ENCODE measurements at places on chromosomes 5 and 9.

DNA sequence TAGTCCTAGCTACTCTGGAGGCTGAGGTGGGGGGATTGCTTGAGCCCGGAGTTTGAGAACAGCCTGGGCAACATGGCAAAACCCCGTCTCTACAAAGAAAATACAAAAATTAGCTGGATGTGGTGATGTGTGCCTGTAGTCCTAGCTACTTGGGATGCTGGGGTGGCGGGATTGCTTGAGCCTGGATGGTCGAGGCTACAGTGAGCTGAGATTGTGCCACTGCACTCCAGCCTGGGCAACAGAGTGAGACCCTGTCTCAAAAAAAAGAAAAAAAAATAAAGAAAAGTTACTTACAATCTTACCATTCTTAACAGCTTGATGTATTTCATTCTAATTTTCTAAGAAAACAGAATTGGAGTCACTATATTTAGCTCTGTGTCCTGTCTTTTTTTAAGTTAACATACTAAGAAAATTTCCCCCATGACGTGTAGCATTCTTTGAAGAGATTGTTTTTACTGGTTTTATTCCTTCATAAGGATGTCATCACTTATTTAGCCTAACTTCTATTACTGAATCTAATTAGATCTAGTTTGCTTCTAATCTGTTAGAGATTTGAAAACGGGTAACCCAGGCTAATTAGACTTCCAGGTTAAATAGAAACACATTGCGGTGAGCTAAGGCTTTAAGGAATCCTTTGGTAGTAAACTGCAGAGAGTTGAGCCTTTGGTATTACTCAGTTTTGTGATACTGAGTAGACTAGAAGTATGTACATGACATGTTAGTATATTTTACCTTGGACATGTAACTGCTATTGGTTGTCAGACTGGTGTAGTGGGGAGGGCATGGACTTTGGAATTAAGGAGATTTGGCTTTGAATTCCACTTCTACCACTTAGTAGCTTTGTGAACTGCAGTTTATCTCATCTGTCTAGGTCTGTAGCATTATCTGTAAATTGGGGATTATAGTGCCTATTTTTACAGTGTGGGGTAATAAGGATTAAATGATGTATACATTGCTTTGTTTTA, 24.0 kb downstream of the HSPA4 start:
- no peak for DNase-seq

GRCh38 chr9:95736370-95736769, 139.1 kb upstream of the ERCC6L2 start:
- no peak for DNase-seq

- DNase-seq: no peak
Measured at GRCh38 chr5:157618191-157618765, 34.0 kb downstream of the SOX30 start.

- DNase-seq: no peak
Measured at GRCh38 chr5:135071311-135071710, 37.3 kb upstream of the PITX1 start.

DNA sequence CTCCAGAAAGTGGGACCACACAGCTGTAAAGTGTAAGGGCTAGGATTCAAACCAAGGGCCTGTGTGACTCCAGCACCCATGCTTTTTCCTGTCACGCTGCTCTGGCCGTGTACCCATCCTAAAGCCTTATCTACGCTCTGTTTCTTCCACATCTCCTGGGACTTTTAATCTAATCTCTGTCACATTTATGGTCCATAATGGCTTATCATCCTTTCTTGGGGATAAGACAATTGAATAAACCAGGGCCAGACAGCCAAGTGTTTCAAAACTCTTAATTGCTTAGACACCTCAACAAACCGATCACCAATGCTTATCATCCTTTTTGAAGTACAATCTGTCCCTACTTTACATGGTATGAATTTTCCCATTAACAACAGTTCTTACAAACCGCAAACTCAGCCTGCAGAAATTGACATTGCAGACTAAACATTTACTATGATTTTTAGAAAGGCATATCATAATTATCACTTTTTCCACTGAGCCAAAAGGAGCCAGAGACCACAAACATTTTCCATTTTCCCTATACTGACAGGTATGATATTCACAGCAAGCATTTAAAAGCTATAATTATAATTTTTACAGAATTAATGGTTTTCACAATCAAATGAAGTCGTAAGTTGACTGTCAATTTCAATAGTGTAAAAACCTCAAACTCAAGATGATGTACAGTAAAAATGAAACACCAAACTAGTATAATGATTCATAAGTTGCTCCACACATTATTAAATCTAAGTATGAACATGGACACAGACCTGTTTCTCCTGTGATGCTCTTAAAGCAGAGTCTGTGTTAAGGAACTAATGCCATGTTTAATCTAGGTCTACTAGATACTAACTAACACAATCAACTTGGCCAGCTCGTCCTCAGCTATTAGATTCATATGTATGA, 99.5 kb downstream of the FBXW11 start:
- DNase-seq: no peak

DNA sequence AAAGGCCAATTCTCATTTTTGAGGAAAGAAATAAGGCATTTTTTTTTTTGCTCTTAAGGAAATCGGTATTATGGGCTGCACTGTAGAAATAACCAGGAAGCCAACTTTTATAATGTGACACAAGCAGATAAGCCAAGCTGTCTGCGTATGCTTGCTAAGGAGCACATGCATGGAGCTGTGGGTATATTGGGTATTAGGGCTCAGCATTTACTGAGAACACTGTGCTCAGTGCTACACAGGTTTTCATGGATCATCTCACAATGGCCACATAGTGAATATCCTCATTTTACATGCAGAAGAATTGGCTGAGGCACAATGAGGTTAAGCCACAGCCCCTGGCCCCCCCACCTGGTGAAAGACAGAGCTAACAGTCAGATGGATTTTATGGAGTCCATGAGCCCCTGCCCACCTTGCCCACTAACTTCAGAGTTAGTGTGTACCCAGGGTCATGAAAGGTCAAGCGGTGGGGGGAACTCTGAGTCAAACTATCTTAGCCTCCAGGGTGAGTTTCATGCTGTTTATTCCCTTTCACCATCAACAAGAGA, 204.8 kb downstream of the SPATA31A6 start:
- DNase-seq: no peak

DNA sequence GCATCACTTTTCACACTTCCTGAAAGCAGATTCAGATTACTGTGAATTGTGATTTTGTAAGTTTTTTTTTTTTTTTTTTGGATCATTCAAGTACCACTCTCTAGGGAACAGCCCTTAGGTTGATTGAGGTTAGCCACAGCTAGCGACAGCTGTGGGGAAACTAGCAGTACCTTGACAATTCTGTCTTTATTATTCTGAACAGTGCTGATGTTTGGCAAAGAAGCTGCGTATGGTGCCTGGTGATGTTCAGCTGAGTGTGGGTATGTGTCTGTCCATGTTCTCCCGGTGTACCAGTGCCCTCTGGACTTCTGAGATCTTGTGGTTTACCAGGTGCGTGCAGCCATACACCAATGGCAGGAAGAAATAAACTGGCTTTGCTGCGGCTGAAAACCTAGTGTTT, 117.3 kb upstream of the PLPPR1 start:
- DNase-seq: no peak

- no peak for DNase-seq
Measured at GRCh38 chr5:130155345-130156011, 251.2 kb downstream of the CHSY3 start.

GRCh38 chr5:31393126-31393525, 138.8 kb downstream of the DROSHA start:
- no peak for DNase-seq

DNA sequence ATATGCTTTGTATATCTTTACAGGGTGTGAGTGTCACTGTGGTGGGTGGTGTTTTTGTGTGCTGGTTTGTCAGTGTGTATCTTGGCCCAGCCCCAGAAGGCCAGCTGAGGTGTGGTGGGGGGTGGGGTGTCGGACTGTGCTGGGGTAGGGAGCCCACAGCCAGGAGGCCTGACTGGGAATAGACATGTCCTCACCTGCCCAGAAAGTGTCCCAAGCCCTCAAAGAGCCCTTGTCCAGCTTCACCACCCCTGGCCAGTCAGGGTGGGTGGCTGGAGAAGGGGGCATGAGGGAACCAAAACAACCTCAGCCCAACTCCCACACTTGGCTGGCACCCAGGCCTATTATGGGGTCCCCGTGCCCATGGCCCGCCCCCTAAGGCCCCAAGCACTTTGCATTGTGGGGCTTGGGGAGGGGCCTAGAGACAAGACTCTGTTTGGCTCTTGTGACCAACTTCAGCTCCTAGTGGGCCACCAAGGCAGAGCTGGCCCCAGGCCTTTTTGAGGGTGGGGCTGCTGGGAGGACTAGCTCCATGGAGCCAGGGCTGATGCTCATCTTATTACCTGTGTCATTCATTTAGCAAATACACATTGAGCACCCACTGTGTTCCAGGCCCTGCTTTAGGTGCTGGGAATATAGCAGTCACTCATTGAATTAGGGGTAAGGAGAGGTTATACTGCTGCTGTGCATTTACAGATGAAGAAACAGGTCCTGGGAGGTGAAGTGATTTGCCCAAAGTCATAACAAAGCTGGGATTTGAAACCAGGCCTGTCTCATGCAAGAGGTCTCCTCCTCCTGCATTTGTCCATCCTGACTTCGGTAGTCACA, 56.2 kb upstream of the PSD2 start:
- no peak for DNase-seq

DNA sequence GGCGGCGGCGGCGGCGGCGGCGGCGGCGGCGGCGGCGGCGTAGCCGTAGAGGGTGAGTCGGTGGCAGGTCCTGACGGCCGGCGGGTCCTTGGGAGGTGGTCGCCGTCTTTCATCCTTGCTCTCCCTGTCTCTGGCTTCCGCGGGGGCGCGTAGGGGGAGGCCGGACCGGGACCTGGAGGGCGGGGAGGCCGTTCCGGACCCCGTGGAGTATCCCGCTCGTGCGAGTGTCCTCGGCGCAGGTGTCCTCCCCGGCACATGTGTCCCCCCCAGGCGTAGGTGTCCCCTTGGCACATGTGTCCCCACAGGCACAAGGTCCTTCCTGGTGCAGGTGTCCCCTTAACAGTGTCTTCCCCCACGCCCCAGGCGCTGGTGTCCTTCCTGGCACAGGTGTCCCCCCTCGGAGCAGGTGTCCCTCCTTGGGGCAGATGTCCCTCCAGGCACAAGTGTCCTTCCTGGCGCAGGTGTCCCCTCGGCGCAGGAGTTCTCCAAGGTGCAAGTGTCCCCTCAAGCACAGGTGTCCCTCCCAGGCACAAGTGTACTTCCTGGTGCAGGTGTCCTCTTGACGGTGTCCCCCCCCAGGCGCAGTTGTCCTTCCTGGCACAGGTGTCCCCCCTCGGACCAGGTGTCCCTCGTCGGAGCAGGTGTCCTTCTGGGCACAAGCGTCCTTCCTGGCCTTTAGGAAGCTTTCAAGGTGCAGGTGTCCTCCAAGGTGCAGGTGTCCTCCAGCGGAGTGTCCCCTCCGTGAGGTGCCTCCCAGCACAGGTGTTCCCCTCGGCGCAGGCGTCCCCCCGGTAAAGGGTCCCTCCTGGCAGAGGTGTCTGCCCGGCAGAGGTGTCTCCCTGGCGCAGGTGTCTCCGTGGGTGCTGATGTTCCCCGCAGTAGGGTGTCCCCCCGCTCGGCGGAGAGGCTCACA, 519 bp downstream of the EXOC3 start:
- no peak for DNase-seq

Measured in activated CD4-positive, alpha-beta T cell treated with anti-CD3 and anti-CD28 coated beads, Interleukin-2, amount 50 U/mL, for 24 hours (primary cell).